Astrocyte of the hippocampus (primary cell): ENCODE measurements at places on chromosomes 6 and 20.

DNA sequence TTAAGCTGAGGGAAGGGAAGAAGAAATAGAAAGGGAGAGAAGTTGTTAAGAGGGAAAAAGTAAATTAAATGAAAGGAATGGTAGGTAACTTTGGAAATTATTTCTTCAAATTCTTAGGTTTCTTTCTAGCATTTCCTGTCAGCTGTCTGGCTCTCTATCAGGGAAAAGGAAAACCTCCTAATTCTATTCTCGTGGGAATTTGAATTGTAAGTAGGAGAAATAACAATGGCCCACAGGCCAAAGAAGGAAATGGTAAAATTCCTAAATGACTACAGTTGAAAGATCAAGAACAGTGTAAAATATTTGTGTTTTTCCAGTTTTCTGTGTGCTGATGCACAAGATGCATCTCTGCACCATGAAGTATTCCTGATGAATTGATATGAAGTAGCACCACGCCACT is 173.0 kb downstream of the IBTK start:
- no peak for DNase-seq

GRCh38 chr20:17965042-17965697 is 3.4 kb downstream of the SNX5 start:
- DNase-seq = no peak

- no peak for DNase-seq
These were observed 11.4 kb upstream of the MDFI start for GRCh38 chr6:41626917-41627316.

DNA sequence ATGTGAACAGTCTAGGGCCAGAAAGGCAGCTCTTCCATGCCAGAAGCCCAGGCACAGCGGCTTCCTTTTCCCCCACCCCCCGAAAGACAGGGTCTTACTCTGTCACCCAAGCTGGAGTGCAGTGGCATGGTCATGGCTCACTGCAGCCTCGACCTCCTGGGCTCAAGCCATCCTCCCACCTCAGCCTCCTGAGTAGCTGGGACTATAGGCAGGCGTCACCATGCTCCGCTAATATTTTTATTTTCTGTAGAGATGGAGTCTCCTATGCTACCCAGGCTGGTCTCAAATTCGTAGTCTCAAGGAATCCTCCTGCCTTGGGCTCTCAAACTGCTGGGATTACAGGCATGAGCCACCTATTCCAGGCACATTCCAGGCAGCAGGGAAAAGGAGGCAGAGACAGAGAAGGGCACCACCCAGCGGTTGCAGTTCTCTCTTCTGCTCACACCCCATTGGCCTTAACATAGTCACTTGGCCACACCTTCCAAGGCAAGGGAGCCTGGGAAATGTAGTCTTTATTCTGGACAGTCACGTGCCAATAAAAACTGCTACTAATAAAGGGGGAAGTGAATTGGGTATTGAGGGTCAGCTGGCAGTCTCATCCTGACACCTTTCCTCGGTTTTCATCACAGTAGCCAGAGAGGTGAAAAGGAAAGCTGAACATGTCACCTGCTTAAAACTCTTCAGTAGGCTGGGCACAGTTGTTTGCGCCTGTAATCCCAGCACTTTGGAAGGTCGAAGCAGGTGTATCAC is 205.9 kb downstream of the ZMYND8 start:
- DNase-seq = peak; percentile 85

DNA sequence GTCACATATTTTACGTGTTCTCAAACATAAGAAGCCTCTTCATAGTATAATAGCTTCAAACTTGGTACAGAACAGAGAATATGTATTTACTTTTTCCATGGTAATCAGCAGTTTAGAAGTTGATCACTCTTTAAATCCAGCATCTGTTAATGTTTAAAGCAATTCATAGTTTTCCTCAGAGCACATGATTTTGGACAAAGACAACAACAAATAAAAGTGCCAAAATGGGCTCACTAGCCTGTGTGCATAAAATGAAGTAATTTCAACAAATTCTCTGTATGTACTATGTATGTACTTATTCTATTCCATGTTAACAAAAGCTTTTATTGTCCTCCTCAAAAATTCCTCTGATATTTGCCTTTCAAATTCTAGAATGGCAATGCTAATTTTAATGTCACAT is 38.1 kb upstream of the UST start:
- DNase-seq = no peak
